ENCODE measurements at places on chromosomes 4 and X.

GRCh38 chrX:131199091-131199490 lies 90.0 kb downstream of the IGSF1 start:
- DNase-seq: no peak

DNA sequence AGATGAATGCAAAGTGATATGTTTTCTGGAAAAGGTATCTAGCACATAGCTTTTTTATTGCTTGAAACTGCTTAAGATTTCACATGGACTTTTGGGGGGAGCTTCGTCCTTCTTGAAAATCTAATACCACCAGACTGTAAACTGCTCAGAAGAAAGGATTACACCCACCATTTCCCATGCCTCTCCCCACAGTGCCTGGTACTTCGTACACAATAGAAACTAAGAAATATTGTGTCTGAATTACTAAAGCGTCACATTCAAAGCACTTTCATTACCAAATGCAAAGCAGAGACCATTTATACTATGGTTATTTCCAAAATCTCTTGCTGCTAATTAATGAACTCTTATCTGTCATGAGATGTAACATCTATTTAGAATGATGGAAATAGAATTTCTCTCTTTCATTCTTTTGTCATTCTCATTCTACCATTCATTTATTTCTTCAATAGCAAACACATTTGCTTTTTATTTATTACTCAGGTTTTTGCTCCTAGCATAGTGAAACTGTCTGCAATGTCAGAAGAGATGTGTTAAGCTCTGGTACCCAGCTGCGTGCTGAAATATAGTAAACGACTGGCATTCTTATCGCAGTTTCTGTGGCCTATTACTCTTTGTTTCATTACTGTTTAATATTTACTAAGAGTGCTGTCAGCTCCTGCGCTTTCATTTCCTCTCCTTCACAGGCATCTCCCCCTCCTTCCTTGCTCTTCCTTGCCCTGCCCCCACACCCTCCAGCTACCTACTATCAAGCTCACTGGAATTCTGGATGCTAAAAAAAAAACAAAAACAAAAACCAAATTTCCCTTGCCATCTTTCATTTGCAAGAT lies 51.4 kb upstream of the RAPGEF2 start:
- no peak for DNase-seq

DNA sequence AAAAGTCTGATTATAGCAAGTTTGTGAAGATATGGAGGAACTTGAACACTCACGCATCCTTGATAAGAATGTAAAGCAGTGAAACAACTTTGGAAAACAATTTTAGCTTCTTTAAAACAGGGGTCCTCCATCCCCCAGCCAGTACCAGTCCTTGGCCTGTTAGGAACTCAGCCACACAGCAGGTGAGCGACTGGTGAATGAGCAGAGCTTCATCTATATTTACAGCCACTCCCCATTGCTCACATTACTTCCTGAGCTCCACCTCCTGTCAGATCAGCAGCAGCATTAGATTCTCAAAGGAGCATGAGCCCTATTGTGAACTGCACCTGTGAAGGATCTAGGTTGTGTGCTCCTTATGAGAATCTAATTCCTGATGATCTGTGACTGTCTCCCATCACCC lies 530.3 kb upstream of the PRKX start:
- DNase-seq: no peak

GRCh38 chr4:79651456-79651855 lies 243.4 kb upstream of the GK2 start:
- no peak for DNase-seq

- peak; percentile 59 for DNase-seq
These were observed at the start of gene HOPX for GRCh38 chr4:56681158-56681852. Gene HOPX, minus strand, starts transcription at chr4:56681296. Its CDS starts 23,480 bp downstream, at chr4:56657816.

DNA sequence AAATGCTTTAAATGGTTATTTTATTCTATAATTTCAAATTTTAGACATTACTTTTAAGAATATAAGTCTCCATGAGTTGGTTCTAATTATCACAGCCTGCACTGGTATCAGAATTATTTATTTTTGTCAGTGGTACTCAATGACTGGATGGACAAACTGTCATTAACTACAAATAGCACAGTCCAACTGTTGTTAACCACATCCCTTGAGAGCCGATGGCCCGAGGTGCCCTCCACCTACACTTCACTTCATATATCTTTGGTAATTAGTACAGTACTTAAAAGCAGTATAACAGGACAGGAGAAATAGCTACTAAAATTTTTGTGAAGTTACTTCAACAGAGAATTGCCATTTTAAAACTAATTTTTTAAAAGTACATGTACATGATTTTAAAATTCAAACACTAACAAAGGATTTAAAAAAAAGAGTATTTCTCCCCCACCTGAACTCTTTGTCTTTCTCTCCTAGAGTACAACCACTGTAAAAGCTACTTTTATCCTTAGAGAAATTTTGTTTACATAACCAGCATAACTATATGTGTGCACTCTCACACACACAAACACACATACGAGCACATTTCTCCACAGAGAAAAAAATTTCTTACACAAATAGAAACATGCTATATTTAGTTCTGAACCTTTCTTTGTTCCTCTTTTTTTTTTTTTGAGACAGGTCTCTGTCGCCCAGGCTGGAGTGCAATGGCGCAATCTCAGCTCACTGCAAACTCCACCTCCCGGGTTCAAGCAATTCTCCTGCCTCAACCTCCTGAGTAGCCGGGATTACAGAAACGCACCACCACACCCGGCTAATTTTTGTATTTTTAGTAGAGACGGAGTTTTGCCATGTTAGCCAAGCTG lies 6.5 kb downstream of the TIFA start:
- DNase-seq: no peak

DNA sequence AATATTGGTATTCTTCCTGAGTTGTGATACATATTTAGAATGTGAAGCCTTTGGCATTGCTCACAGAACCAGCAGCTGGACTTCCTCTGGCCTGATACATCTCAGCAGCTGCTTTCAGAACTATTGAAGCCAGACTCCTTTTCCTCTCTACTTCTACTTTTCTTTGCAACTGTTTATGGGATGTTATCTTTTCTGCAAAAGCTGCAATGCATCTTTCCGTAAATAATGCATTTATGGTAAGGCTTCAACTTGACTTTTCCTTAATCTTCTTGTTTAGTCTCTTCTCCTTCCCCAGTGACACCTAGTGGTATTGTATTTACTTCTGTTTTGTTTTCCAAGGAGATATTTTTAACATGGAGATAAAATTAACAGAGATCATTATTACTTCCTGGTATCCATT lies 1548.7 kb downstream of the PCDH7 start:
- DNase-seq: no peak

GRCh38 chr4:83413676-83414075 lies 41.9 kb downstream of the HELQ start:
- DNase-seq: no peak

DNA sequence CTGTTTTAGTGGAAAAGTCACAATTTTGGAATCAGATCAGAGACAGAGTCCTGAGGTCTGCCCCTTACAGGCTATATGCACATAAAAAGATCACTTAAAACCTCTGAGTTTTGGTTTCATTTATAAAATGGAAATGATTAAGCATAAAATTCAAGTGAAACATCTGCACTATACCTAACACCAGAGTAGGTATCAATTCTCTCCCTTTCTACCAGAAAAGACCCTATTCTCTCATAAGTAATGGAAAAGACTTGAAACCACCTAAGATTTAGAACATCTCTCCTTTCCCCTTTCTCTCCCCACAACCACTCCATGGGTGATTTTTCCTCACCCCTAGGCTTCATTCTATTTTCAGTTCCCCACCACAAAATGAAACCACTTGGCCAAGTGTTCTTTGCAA lies 907 bp downstream of the LHFPL1 start:
- DNase-seq: no peak

DNA sequence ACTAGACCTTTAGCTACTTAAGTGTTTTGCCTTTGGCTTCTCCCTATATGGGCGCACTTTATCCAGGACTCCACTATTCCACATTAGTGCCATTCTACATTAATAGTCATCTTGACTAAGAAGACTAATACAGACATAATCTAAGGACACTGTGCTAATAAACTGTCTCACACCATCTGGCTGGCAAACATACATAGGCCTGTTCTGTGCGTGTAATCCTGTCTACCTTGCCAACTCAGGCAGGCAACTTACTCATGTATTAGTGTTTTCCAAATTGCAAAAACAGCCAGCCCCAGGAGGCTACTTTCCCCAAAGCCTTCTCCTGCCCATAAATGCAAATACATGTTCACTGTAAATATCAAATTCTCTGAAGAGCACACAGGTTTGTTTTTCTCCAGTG lies 587.3 kb downstream of the TMA16 start:
- no peak for DNase-seq

DNA sequence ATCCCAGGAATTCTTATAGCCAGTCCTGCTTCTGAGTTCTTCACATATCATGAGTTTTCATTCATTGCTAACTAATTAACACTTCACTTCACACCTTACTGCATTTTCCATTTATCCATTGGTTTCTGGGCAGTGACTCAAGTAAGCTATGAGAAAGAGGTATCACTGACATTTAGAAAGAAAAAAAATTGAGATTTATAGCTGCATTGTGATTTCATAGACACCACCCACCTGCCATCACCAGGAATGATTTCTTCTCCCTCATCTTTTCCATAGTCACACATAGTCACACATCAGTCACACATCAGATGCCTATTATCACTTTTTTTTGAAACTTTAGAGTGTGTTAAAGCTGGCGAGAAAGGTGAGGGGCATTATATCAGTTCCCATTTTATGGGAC lies 121.8 kb downstream of the SLC39A8 start:
- DNase-seq: no peak

GRCh38 chr4:2300431-2301224 lies 38.7 kb upstream of the MXD4 start:
- DNase-seq: no peak

DNA sequence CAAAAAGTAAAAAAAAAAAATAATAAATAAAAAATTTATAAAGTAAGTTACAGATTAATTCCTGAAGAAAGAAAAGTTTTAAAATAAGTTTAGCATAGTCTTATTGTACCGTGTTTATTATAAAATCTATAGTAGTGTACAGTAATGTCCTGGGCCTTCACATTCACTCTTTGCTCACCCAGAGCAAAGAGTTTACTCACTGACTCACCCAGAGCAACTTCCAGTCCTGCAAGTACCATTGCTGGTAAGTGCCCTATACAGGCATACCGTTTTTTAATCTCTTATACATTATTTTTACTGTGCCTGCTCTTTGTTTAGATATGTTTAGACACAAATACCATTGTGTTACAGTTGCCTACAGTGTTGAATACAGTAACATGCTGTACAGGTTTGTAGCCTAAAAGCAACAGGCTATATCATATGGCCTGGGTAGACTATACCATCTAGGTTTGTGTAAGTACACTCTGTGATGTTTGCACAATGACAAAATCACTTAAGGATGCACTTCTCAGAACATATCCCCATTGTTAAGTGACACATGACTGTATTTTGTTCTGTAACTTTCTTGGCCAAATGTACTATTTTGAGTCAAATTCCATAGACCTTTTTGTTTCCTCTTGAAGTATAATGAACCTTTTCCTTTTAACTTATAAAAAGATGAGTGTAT lies 199.0 kb upstream of the NUDT6 start:
- no peak for DNase-seq

DNA sequence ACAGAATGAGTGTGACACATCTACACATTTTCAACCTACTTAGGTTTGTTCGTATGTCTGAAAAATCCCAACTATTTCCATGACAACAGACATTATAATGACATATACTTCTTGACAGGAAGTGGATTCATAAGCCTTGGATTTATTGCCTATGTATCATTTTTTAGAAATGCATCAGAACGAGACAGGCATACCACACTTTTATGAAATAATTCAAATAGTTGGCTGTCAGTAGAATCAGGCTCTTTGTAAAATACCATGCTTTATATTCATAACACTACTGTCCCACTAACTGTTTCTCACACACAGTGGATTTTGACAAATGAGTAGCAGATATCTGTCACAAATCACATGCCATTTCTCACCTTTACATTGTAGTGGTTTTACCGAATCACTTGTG lies 173.2 kb downstream of the BEND2 start:
- no peak for DNase-seq

DNA sequence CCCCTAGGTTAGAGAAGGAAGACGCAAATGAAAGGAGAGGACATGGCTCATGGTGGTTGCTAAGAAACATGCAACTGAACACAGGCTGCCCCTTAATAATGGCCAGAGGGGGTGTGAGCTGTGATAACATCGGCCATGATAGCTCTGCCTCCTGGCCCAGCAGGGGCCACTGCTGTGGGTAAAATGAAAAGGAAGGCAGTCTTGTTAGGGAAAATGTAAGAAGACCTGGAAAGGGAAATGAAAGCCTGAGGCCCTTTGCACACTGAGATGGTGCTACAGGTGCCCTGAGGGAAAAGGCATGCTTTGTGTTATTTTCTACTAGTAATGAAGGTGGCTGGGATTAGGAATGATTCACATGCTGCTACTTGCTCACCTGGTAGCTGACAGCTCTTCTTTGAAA lies 123.6 kb upstream of the MID1 start:
- no peak for DNase-seq

DNA sequence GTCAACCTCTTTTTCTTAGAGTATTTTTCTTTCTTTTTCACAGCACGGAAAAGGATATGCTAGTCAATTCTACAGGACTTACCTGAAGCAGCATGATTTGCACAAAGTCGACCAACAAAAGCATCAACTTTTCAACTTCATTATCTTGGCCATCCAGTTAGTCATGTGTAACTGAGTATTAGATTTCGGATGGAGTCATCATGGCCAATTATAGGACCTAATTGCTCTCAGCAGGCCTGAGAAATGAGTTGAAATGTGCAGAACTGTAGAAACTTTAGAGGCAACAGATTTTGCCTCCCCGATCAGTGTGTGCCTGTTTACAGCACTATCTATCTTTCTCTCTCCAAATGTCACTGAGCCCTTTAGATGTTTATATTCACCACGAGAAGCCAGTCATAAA lies 41.0 kb downstream of the PCDH10 start:
- DNase-seq: no peak

DNA sequence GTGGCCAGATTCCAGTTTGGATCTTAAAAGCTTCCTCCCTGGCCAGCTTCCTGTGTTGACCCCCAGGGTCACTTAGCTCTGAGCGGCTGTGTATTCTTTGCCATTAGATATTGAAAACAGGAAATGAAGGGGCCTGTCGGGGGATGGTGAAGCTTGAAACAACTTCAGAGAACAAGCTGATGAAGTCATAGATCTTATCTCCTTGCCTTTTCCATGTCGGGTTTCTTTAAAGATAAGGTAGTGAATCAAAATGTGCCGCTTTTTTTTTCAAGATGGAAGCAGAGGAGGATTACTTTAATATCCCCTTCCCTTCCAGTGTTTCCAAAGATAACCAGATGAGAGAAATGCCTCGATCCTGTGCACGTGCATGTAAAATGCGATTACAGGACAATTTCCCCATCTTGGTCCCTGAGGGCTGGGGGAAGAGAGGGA lies 508.5 kb downstream of the MID1IP1 start:
- no peak for DNase-seq

- no peak for DNase-seq
These were observed 1183.9 kb downstream of the RPA4 start for GRCh38 chrX:98067611-98068010.
